ENCODE measurements at places on chromosomes 7 and 10.

- DNase-seq: no peak
Measured at GRCh38 chr7:95658676-95659075, 62.4 kb upstream of the PDK4 start.

- peak; percentile 89 for DNase-seq
Measured at GRCh38 chr7:37354656-37355131, 94.0 kb downstream of the ELMO1 start.

- no peak for DNase-seq
Measured at GRCh38 chr7:73718905-73719805, at the start of gene STX1A. STX1A (minus strand) TSS chr7:73719669; CDS start chr7:73719631, 38 bp downstream.

GRCh38 chr10:122435212-122435827 lies 19.1 kb upstream of the ARMS2 start:
- no peak for DNase-seq

- no peak for DNase-seq
Measured at GRCh38 chr7:91892099-91892705, 11.7 kb upstream of the MTERF1 start.

DNA sequence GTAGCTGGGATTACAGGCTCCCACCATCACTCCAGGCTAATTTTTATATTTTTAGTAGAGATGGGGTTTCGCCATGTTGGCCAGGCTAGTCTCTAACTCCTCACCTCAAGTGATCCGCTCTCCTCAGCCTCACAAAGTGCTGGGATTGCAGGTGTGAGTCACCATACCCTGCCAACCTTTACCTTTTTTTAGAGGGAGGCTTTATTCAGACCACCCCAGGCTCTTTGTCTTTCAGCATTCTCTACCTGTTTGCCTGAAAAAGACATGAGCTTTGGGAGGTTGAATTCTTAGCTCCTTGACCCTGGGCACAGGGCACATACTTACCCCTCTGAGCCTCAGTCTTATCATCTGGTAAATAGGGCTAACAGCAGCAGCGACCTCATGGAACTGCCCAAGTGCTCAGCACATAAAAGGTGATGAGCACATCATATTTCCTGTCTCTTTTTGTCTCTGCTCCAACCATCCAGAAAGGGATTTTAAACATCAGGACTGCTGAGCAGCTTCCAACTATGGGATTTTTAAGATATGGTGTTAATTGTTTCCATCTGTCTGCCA lies 17.0 kb downstream of the FRMPD2 start:
- DNase-seq: no peak

DNA sequence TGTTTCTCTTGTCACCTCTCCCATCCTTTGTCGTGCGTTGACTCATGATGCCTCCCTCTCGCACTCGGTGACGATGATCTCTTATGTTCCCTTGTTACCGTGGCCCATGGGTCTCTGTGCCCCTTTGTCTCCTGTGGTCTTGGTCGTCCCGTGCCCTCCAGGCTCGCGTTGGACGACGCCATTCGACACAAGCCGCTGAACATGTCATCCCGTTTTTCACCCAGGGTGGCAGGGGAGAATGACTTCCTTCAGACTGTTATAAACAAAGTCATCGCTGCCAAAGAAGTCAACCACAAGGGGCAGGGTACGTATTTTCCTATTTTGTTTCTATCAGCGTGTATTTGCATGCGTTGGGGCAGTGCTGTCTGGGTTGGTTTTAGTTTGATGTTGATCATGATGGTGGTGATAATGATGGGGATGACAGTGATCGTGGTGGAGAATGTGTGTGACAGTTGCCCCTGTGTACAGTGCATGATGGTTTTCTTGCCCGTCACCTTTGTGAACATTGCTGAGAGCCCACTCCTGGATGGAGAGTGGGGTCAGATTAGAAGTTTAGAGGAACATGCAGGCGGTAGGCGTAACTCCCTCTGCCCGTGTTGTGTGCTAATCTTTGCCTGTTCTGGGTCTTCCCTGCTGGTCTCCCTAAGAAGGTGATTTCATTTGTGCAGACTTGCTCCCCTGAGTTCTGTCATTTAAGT lies 107.0 kb downstream of the DOCK1 start:
- no peak for DNase-seq

- no peak for DNase-seq
Measured at GRCh38 chr10:76086761-76087639, 655.6 kb downstream of the LRMDA start.

DNA sequence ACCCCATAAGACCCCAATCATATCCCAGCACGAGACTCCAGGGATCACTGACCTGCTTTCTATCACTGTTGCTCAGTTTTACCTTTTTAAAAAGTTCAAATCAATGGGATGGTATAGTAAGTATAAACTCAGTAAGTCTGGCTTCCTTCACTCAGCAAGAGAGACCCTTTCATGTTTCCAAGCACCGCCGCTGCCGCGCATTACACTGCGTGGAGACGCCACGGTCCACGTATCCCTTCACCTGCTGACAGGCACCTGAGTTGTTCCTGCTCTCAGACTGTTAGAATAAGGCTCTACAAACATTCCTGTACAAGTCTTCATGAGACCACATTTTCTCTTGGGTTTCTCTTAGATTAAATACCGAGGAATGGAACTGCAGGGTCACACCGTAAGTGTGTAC lies 28.3 kb downstream of the MAD1L1 start:
- DNase-seq: peak; percentile 12

DNA sequence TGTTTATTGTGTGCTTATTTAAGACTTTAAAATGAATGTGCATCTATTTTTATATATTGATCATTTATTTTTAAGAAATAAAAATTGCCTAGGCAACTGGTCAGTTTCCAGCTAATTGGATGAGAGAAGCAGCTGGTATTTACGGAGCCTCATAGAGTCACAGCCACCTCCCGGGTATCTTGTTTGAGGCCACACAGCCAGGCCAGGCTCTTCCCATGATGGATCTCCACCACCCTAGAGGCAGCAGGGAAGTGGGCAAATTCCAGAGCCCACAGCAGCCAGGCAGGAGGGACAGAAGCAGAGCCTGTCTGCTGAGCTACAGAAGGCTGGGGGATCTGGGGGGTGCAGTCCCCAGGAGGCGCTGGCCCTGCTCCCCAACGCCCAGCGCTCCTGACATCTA lies 61.6 kb downstream of the CLEC2L start:
- DNase-seq: no peak

GRCh38 chr7:50085344-50085743 lies 7.7 kb downstream of the ZPBP start:
- DNase-seq: no peak

GRCh38 chr10:97714401-97715258 lies 1.1 kb downstream of the MARVELD1 start:
- peak; percentile 84 for DNase-seq

Measured in cardiac septum (tissue), 1 donor.